ENCODE measurements at places on chromosomes 6 and 20.

- DNase-seq, result no peak
Measured at GRCh38 chr6:24228681-24229255, 102.8 kb downstream of the NRSN1 start.

DNA sequence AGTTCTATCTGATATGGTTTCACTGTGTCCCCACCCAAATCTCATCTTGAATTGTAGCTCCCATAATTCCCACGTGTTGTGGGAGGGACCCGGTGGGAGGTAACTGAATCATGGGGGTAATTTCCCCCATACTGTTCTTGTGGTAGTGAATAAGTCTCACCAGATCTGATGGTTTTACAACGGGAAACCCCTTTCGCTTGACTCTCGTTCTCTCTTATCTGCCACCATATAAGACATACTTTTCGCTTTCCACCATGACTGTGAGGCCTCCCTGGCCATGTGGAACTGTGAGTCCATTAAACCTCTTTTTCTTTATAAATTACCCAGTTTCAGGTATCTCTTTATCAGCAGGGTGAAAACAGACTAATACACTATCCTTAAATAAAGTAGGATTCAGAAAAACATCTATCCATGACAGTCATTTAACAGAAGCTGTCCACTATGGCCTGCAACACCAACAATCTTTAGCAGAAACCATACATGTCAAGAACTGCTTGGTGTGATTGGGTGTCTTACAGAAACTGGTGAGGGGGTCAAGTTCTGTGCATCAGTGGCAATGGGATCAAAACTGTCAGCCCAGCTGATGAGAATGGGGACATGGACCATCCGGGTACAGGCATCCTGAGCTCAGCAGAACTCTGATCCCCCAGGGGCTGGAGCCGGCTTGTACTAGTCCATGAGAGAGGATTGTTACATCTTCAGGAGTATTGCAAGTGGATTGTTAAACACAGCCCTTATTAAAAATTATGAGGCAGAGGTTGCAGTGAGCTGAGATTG lies 59.2 kb downstream of the SCML4 start:
- no peak for DNase-seq

- no peak for DNase-seq
Measured at GRCh38 chr20:25444556-25444955, 37.1 kb downstream of the GINS1 start.

GRCh38 chr6:158768436-158768835 lies 50.7 kb downstream of the EZR start:
- no peak for DNase-seq

DNA sequence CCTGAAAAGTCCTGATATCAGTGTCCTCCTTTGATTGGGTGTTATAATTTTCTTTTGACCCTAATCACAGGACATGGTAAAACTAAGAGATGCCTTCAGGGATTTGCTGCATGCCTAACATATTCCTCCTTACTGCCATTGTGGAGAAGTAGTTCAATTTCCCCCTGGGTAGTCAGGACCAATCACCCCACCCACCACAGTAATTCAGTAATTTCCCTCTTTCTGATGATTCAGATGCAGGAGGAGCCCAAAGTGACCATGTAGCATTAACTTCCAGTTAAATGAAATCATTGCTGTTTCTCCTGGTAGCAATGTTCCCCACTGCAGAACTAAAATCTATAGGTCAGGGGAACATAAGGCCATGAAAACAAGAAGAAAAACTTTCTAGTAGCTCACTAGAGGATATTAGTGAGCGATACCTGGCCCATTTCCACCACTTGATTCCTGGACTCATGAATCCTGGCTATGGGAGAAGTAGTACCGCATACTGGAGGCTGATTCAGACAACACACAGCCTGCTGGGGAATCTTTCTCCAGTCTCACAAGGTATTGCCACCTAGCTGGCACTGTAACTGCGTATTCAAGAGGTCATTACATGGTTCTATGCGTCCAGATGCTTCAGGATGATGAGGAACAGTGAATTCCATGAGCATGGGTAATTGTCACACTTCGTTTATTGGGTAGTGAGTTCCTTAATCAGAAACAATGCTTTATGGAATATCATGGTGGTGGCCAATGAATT lies 561.2 kb downstream of the HAO1 start:
- no peak for DNase-seq

- no peak for DNase-seq
Measured at GRCh38 chr6:105401247-105402089, 1.4 kb downstream of the PREP start.

GRCh38 chr6:73308712-73309534 lies 45.2 kb downstream of the DPPA5 start:
- DNase-seq, result no peak

GRCh38 chr6:16494793-16495192 lies 256.4 kb downstream of the GMPR start:
- DNase-seq, result no peak

GRCh38 chr6:130982941-130983456 lies 80.0 kb downstream of the EPB41L2 start:
- DNase-seq, result no peak

DNA sequence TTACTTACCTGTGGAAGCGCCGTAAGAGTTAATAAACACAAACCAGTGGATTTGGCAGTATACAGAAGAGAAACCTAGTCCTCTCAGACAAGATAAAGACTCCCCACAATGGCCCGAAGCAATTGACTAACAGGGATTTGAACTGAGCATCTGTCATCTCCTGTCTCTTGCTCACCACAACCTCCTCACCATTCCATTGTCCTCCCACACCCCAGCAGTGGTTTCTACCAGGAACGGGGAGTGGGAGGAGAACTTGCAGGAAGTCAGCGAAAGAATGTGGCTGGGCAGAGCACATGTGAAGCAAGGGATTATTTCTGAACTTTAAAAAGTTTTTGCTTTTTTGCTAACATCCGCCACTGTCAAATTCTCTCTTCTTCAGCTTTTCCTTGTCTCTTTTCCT lies 24.6 kb upstream of the TAAR1 start:
- no peak for DNase-seq

DNA sequence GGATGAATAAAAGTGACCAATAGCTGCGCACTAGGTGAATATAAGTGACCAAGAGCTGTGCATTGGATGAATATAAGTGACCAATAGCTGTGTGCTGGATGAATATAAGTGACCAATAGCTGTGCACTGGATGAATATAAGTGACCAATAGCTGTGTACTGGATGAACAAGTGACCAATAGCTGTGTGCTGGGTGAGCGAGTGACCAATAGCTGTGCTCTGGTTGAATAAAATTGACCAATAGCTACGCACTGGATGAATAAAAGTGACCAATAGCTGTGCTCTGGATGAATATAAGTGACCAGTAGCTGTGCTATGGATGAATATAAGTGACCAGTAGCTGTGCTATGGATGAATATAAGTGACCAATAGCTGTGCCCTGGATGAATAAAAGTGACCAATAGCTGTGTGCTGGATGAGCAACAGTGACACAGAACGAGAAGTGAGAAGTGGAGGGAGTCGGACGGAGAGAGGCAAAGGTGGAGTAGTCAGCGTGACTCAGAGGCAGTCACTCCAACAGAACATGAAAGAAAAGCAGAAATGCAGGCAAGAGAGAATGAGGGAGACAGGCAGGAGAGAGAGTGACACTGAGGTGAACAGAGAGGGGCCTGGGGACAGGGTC lies 38.5 kb downstream of the RBM38 start:
- DNase-seq, result no peak

- no peak for DNase-seq
Measured at GRCh38 chr20:40875116-40876085, 153.2 kb upstream of the TOP1 start.

GRCh38 chr6:34574647-34575293 lies 18.6 kb upstream of the SPDEF start:
- no peak for DNase-seq

GRCh38 chr6:34386316-34387137 lies 5.9 kb downstream of the NUDT3 start:
- no peak for DNase-seq

GRCh38 chr6:25122001-25122400 lies 157.2 kb upstream of the CARMIL1 start:
- no peak for DNase-seq

DNA sequence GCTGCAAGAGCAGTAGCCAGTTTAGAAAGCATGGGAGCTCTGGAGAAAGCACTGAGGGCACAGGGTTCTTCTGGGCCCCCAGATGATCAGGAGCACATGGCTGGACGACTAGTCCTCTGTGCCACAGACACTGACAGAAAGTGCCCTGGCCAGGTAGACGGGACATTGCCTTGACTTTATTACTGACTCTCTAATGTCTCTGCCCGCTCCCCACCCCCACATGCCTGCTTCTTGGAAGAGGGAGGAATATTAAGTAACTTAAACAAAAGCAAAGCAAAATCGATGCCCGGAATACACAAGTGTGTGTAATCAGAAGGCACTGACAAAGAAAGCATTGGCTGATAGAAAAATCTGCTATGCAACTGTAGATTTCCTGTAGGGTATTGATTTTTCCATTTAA lies 99.3 kb downstream of the SOBP start:
- no peak for DNase-seq

- DNase-seq, result no peak
Measured at GRCh38 chr6:106574741-106575458, 54.4 kb downstream of the RTN4IP1 start.

- DNase-seq, result no peak
Measured at GRCh38 chr6:122385857-122386612, 13.4 kb upstream of the HSF2 start.

- no peak for DNase-seq
Measured at GRCh38 chr20:15742087-15742486, 831.2 kb downstream of the KIF16B start.

DNA sequence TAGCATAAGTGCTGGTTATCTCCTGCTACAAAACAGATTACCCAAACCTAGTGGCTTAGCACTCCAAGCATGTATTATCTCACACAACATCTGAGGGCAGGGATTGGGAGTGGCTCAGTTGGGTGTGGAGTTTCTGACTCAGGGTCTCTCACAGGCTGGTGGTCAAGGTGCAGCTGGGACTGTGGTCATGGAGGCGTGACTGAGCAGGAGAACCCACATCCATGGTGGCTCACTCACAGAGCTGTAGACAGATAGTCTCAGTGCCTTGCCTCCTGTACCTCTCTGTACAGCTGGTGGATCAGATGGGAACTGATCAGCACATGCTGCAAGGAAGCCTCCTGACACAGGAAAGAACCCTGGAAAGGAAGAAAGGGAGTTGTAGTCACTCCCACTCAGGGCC lies 83.1 kb upstream of the CST7 start:
- no peak for DNase-seq

DNA sequence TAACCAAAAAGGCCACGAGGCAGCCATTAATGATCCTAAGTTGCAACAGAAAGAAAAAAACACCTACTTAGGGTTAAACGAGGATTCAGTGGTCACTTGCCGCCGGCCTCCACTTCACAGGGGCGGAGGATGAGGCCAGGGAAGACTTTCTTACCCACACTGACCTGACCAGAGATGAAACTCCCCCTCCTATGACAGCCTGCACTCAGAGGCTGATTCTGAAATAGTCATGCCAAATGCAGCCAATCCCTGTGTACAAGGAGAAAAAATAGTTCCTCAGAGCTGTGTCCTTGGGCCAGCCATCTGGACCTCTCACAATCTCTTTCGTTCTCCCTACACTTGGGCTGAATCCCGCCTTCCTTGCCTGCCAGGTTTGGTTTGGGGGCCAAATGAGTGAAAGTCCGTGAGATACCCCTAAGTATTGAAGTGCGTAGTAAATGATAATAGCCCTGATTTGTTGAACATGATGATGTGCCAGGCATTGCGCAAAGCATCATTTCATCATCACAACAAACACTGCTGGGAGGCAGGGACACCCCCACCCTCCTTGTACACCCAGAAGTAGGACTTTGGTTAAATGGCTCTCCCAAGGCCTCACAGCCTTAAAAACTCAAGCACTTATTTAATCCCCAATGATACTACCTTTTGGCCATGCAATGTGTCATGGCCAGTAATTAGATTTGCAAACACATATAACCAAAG lies 3.2 kb upstream of the IRF4 start:
- no peak for DNase-seq

GRCh38 chr20:5844063-5844681 lies 94.0 kb downstream of the SHLD1 start:
- peak; percentile 46 for DNase-seq

- no peak for DNase-seq
Measured at GRCh38 chr20:39089029-39089428, 126.9 kb downstream of the DHX35 start.

GRCh38 chr6:158837684-158838625 lies 18.8 kb upstream of the EZR start:
- DNase-seq, result no peak

GRCh38 chr6:152296648-152297376 lies 340.4 kb downstream of the SYNE1 start:
- DNase-seq, result no peak

GRCh38 chr6:15444081-15444731 lies 198.3 kb downstream of the JARID2 start:
- no peak for DNase-seq

DNA sequence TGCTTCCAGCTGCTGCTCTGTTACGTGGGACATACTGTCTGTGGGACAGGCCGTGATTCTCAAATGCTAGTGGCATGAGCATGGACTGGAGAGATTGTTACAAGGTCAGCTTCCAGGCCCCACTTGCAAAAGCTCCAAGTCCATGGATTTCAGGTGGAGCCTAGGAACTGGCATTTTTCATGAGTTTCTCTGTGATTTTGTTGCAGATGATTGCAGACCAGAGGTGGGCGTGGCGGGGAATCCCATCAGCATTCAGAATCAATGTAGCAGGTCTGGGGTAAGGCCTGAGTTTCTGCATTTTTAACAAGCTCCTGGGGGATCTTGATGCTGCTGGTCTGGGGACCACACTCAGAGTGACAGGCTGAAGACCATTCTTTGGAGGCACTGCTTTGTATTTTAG lies 2.4 kb upstream of the CDH4 start:
- DNase-seq, result no peak

GRCh38 chr6:79193971-79194370 lies 40.5 kb downstream of the HMGN3 start:
- DNase-seq, result no peak

DNA sequence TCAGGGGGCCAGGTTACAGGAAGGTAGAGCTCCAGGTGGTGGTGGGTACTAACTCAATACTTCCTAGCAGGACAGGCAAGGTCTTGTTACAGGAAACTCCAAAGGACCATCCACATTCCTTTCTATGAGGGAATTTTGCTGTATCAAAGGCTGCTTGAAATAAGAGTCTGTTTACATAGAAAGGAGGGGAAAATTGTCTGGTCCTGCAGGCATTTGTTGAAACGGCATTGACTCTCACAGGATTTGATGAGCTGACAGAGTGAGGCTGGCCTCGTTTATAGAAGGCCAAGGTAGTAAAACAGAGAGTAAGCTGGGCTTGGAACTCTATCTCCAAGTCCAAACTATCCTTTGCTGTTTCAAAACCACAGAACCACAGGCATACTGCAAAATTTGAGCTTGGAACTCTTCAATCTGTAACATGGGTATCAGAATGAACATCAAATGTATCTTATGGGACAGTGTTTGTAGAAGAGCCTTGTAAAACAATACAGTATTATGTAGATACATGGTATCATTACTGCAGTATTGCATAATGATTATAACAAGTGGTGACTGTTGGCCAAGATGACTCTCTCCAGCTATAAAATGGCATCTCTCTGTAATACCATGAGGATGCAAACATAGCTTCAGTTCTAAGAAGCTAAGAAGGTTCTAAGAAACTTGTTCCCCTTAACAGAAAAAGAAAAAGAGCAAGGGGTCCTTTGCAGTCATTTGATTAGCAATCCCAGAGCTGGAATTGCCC lies 61.5 kb downstream of the TRAM2 start:
- no peak for DNase-seq

Data from activated T-helper 9 cell treated with anti-CD3 and anti-CD28 coated beads, Interleukin-2, amount 50 U/mL, for 16 hours (primary cell).